ENCODE measurements at places on chromosomes 2 and 18.

DNA sequence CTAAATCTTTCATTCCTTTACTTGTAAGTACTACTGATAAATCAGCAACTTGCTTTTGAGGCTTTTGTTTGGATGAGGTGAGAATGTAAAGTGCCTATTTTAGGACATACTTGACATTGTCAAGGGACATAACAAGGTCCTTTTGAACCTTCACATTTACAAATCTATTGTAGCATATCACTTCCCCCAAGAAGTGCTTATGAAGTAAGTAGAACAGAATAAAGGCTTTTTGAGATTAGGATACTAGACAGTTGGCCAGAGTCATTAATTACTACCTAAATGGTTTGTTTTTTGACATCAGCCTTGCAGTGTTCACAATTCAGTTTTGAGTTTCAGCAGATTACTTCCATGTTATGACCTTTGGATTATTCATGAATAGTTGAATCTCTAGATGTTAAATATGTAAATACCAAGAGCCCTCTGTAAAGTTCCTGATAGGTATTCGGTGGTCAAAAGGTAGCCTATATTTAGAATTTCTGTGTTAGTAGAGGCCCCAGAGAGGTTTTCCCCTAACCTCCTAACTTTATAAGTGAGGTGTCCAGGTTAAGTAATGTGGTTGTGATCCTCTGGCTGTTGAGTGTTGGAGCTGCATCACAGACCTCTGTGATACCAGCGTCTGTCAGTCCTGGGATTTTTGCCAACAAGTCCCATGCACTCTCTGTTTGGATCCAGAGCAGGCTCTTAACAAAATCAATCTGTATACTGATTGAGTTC is 67.2 kb downstream of the LCLAT1 start:
- DNase-seq, result peak; percentile 88

- DNase-seq, result no peak
Observed at GRCh38 chr2:46393347-46393820, 86.0 kb upstream of the TMEM247 start.

- no peak for DNase-seq
Observed at GRCh38 chr2:166381-166780, 97.5 kb downstream of the SH3YL1 start.

DNA sequence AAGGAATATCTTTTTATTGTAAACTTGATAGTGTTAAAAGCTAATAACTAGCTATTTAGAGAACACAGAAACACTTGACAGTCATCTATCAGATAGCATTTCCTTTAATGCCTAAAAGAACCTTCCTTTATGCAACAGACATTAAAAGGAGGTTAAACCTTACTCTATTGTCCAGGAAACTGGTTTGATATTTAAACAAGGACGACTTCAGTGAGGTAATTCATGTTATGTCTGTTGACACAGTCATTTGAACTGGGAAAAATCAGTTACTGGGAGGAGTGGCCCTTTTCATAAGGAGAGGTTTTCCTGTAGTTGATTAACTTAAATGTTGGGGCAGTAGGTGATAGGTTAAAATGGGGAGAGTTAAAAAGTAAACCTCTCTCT is 6.7 kb downstream of the TGIF1 start:
- no peak for DNase-seq

- DNase-seq, result no peak
Observed at GRCh38 chr2:73980566-73980965, 4.1 kb upstream of the TET3 start.

GRCh38 chr2:46787364-46787763 is 128.2 kb downstream of the MCFD2 start:
- no peak for DNase-seq

DNA sequence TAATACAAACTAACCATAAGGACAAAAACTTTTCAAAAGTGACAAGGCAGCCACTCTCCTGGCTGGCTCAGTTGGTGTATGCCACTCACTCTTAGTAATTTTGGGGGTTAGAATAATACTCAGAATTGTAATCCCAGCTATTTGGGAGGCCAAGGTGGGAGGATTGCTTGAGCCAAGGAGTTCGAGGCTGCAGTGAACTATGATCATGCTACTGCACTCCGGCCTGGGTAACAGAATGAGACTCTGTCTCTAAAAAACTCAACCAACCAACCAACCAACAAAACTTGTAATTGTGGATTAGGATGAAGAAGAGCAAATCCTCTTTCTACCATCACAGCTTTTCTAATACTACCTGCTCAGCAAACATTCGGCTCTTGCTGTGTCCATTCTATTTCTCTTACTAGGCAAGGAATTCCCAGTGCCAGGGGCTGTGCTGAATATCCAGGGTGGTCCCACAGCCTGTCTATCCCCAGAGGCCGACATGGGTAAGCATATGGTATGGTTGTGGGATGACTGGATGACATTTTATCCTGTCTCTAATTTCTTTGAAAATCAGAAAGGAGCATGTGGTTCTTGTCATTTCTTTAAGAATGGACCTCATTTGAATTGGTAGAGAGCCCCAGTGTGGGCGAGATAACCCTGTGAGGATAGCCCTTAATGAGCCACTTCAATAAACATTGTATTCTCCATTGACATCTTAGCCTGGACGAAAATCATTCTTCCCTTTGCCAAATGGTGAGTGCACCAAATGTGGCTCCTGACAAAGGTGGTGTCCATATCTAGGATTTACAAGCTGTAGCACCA is 220.1 kb downstream of the MYCN start:
- DNase-seq, result no peak

GRCh38 chr2:202679980-202680379 is 45.2 kb downstream of the FAM117B start:
- DNase-seq, result no peak

All from NCI-H1694 (cell line).